ENCODE measurements at places on chromosomes 2 and 18.

- no peak for DNase-seq
These were observed 196.2 kb downstream of the MYCN start for GRCh38 chr2:16136461-16137035.

DNA sequence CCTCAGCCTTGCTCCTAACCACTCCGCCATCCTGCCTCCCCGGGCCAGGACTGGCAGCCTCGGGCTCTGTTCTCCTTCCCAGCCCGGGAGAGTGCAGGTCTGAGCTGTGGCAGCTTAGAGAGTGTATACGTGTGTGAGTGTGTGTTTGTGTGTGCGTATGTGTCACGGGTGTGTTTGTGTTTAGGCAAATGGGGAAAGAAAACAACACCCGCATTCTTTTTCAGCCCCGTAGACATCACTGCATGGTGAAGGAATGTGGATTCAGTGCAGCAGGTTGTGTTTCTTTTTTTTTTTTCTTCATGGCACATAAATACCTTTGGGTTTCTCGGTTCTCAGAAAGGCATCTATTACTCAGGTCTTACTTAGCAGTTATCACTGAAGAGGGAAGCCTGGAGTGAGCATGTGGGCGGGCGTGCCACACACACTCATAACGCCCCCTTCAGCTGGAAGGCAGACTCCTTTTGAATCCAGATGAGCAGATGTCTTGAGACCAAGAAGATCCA lies 44.2 kb downstream of the GLI2 start:
- DNase-seq: no peak

GRCh38 chr2:200216310-200216709 lies 90.2 kb upstream of the SPATS2L start:
- DNase-seq: no peak

- no peak for DNase-seq
These were observed 131.5 kb downstream of the MAIP1 start for GRCh38 chr2:200086911-200087310.

DNA sequence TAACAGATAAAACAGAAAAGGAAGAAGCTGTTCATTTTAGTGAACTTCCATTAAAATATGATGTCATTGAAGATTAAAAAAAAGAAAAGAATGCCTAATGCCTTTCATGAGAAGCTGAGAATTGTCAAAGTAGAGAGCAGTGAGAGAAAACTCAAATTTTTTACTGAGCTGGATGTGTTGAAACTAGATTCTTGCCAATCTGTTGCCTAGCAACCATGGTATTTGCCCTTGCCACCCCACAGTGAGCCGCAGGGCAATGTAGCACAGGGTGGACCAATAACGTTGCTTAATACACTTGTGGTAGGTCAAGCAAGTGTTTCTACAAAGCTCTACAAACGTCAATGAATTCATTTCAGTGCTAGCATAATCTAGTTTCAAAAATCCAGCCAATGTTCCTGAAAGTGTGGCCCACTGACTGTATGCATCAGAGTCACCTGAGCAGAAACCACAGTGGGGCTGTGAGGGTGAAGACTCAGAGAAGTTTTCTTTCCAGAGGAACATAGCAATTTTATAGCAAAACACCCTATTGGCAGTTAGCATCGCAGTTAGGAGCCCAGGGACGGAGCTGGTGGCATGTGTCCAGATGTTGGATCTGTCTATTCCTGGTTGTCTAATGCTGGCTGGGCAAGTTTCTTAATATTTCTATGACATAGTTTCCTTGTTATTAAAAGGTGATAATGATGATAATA lies 132.2 kb downstream of the DOCK10 start:
- DNase-seq: no peak

DNA sequence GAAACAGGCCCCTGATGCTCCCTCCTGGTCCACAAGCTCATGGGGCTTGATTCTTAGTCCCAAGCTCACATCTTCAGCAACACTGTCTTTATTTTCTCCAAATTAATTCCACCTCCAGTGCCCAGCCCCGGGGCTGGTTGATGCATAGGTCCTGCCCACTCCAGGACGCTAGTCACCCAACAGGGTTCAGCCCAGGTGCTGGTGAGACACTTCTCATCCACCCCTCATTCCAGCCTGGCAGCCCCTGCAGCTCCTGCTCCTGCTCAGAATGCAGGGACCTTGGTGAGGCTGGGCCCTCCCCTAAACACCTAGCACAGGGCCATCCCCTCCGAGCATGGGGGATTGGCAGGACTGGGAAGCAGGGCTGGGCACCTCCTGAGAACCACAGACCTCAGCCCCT lies 25.7 kb downstream of the STEAP3 start:
- no peak for DNase-seq

DNA sequence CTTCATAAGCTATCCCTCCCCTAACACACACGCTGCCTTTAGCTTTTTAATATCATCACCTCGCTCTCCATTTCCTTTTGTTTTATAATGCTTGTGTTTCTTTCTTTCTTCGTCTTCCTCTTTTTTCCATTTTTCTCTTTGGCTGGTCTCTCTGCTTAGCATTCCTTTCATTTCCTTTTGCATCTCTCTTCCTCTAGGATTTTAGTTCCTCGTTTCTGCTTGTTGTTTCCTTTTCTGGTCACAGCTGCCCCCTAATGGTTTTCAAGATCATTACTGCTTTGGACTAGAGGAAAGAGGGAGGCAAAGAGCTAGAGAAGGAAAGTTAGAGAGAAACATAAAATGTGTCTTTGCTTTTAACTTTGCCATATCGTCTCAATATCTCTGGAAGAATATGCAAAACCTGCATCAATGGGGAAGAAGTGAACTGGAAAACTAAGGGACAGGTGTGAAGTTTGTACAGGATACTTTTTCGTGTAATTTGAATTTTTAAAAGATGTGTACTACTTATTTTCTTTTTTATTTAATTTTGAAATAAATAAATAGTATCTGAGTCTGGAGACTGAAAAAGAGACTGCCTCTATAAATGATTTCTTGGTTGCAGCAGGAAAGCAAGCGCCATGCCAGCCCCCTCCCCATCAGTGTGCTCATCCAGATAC lies 6.3 kb upstream of the NRP2 start:
- DNase-seq: no peak
